ENCODE measurements at places on chromosomes 3 and 15. TPM values are rescaled to one million over a fixed set of nuclear protein-coding genes. Genes with fewer than 3 reads are reported as not detected.

- peaks cover 5% of the 10 kb centered on the region for H3K27me3 ChIP-seq
- no peaks in the 10 kb centered on the region for H3K36me3 ChIP-seq
- no peak for DNase-seq
- no peaks in the 10 kb centered on the region for H3K4me1 ChIP-seq
- H3K27ac ChIP-seq, result no peak overlapping the region
These were observed 35.8 kb downstream of the COL8A1 start for GRCh38 chr3:99674086-99674789.

DNA sequence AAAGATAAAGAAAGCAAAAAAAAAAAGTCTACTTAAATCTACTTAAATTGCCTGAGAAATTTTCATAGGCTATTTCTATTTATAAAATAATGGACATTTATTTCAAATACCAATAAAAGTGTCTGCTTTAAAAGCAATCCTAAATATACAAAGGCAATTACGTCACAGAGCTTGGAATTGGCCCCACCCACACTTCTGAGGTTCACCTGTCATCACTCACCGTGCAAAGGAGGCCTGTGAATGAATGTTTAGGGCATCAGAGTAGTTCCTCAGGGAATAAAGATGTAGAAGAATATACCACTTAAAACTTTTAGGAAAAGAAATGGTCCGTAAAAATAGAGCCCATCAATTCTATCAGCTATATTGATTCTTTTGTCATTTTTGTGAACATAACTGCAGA lies 621.8 kb downstream of the ROBO1 start:
- no peaks in the 10 kb centered on the region for H3K4me1 ChIP-seq
- no peaks in the 10 kb centered on the region for H3K36me3 ChIP-seq
- H3K4me3 ChIP-seq, result no peak overlapping the region
- no peak for DNase-seq
- H3K27ac ChIP-seq, result no peak overlapping the region

GRCh38 chr15:101022876-101023275 lies 103.7 kb downstream of the LRRK1 start:
- H3K36me3 ChIP-seq, result no peaks in the 10 kb centered on the region
- H3K27ac ChIP-seq, result no peak overlapping the region
- H3K4me3 ChIP-seq, result no peak overlapping the region
- peaks cover 16% of the 10 kb centered on the region for H3K4me1 ChIP-seq
- DNase-seq, result no peak

- no peak for DNase-seq
- H3K27me3 ChIP-seq, result peaks cover 6% of the 10 kb centered on the region
- H3K4me1 ChIP-seq, result peaks cover 39% of the 10 kb centered on the region
- H3K4me3 ChIP-seq, result no peak overlapping the region
- H3K27ac ChIP-seq, result no peak overlapping the region
These were observed 29.2 kb downstream of the EPHB3 start for GRCh38 chr3:184590795-184591194.

DNA sequence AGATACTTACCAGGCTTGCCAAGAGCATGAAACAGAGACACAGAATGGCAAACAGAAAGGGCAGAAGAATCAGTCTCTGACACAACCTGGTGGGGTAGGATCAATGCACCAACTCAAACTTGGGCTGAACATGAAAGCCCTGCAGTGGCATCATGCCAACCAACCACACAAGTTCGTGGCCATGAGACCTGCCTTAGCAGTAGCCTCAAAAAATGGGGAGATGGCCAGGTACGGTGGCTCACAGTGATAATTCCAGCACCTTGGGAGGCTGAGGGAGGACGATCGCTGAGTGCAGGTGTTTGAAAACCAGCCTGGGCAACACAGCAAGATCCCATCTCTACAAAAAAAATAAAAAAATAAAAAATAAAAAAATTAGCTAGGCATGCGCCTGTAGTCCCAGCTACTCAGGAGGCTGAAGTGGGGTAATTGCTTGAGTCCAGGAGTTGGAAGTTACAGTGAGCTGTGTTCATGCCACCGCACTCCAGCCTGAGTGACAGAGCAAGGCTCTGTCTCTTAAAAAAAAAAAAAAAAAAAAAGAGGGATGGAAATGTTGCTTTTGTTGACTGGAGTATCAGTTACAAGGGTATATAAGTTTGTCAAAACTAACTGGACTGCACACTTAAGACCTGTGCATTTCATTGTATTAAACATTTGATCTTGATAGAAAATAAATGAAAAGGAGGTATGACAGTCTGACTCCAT lies 93.4 kb downstream of the XXYLT1 start:
- H3K4me1 ChIP-seq, result peaks cover 17% of the 10 kb centered on the region
- H3K27me3 ChIP-seq, result no peaks in the 10 kb centered on the region
- H3K36me3 ChIP-seq, result peaks cover 17% of the 10 kb centered on the region
- no peak for DNase-seq
- no peak overlapping the region for H3K4me3 ChIP-seq

- H3K27me3 ChIP-seq, result no peaks in the 10 kb centered on the region
- H3K4me3 ChIP-seq, result no peak overlapping the region
- no peak overlapping the region for H3K27ac ChIP-seq
- DNase-seq, result no peak
- no peaks in the 10 kb centered on the region for H3K36me3 ChIP-seq
- H3K4me1 ChIP-seq, result no peaks in the 10 kb centered on the region
These were observed 286.4 kb upstream of the BCHE start for GRCh38 chr3:166123576-166123975.

- no peak overlapping the region for H3K4me3 ChIP-seq
- H3K27ac ChIP-seq, result no peak overlapping the region
- H3K36me3 ChIP-seq, result no peaks in the 10 kb centered on the region
- no peak for DNase-seq
- no peaks in the 10 kb centered on the region for H3K4me1 ChIP-seq
- no peaks in the 10 kb centered on the region for H3K27me3 ChIP-seq
These were observed 4.5 kb upstream of the DNAH1 start for GRCh38 chr3:52311576-52312119.

DNA sequence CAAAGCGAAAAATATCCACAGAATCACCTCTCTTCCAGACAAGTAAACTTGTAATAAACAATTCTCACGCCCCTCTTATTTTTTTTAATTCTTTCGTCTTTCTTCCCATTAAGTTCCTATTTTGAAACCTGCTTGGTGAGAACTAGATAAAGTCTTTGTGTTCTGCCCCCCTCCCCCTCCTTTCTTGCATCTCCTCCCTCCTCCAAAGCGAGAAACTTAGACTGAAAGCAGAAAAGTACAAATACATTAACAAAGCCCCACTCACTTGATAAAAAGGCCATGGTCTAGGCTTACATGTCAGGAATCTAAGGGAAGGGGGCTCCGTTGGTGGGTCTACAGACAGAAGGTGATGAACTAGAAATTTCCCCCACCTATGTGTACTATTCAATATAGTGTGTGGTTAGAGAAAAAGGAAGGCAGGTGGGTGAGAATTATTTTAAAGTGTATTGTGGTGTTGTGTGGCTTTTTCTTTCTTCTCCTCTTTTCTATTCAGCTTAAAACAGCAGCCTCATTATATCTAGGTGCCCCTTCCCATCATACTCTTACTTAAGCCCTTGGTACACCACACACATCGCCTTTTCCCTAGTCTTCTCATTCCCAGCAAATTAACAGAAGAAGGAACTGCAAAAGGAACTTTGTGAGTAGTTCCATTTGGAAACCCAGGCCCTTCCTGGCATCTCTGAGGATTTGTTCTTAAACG lies 215.3 kb downstream of the MEIS2 start:
- H3K27ac ChIP-seq, result peak overlapping the region; percentile 97
- DNase-seq, result no peak
- peaks cover 73% of the 10 kb centered on the region for H3K27me3 ChIP-seq
- peaks cover 66% of the 10 kb centered on the region for H3K4me1 ChIP-seq
- peak overlapping the region; percentile 89 for H3K4me3 ChIP-seq
- H3K36me3 ChIP-seq, result peaks cover 4% of the 10 kb centered on the region

DNA sequence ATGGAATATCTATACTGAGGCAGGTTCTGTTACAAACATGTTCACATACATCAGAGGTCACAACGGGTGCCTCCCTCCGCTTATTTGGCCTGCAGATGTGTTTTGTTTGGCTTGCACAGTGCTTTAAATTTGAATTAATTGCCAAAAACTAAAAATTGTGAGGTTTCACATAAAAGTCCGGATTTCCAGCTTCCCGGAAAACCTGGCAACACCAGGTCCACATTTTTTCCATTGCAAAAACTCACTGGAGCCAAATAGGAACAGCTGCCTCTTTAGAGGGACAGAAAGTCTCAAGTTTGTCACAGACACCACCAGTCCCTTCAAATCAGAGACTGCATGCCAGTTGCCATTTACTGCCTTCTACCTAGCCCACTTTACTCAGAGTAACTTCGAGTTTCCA lies 205.9 kb upstream of the MDFIC2 start:
- no peak for DNase-seq
- H3K27me3 ChIP-seq, result no peaks in the 10 kb centered on the region
- H3K4me1 ChIP-seq, result peaks cover 5% of the 10 kb centered on the region
- no peaks in the 10 kb centered on the region for H3K36me3 ChIP-seq

GRCh38 chr15:74676801-74677200 lies 19.0 kb downstream of the EDC3 start:
- H3K4me1 ChIP-seq, result peaks cover 6% of the 10 kb centered on the region
- no peak overlapping the region for H3K27ac ChIP-seq
- H3K27me3 ChIP-seq, result no peaks in the 10 kb centered on the region
- no peak for DNase-seq
- H3K36me3 ChIP-seq, result peaks cover 33% of the 10 kb centered on the region
- H3K4me3 ChIP-seq, result no peak overlapping the region

DNA sequence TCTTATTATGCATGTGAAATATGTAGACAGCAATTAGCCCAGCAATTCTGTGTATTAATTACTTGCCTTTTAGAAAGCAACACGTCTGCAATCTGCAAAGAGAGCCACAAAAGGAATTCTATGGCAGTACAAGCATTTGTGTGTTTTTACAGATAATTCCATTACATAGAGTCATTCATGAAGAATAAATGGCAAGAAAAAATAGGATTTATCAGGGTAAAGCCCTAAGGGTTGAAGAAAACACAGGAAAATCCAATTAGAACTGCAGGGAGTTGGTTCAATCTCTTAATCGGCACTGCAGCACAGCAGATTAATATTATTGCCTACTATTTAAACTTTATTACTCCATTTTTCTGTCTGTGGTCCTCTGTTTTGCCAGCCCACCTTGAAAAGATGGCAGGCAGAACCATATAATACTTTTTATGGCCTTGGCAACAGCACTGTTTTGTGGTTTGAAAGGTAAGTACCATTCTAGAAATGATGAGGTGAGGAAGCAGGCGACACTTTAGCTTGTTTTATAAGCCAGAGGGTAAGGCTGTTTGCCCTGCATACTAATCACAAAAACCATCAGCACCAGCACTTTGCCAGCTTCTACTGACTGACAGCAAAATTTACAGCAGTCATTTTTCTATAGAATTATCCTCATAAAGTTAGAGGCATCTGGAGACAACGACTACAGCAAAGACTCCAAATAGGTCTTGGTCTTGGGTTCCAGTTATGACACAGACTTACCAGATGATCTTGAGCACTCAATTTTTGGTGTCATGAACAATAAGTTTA lies 638.2 kb upstream of the NAALADL2 start:
- DNase-seq, result no peak
- H3K4me3 ChIP-seq, result no peak overlapping the region
- no peak overlapping the region for H3K27ac ChIP-seq
- H3K27me3 ChIP-seq, result no peaks in the 10 kb centered on the region
- no peaks in the 10 kb centered on the region for H3K36me3 ChIP-seq

DNA sequence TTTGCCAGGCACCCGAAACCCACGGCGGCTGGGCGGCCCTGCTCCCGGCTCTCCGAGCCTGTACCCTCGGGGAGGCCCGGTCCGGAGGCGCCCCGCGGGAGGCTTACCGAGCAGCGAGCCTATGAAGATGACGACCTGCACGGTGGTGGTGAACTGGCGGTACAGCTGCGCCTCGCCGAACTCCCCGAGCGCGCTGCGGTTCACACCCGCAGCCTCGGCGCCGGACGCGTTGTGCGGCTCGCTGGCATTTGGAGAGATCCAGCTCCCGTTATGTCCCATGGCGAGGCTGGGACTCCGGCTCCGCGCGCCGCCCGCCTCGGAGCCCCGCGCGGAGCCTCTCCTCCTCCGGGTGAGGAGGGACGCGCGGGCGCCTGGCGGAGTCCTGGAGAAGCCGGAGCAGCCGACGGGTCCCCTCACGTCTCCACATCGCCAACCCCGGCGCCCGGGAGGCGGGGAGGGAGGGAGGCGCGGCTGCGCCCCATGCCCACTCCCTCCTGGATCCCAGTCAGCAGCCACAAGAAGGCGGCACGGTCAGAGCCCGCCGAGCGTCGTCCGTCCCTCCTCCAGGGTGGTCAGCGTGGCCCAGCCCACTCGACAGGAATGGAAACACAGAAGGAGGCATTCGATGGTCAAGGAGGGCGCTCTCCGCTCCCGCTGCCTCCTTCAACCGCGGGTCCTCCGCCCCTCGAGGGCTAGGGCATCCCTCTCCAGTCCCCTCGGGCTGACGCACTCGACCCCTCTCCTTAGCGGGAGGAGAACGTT lies at the start of gene GPR176:
TSS of gene GPR176 (minus strand) at position 519 of the 762 bp plus-strand sequence. CDS start at position 279, 240 bp downstream.
- peaks cover 4% of the 10 kb centered on the region for H3K4me1 ChIP-seq
- H3K27ac ChIP-seq, result peak within 1 kb of the TSS; percentile 54
- peak within 1 kb of the TSS; percentile 91 for H3K4me3 ChIP-seq
- peak; percentile 70 for DNase-seq
- peaks cover 48% of the 10 kb centered on the region for H3K27me3 ChIP-seq

DNA sequence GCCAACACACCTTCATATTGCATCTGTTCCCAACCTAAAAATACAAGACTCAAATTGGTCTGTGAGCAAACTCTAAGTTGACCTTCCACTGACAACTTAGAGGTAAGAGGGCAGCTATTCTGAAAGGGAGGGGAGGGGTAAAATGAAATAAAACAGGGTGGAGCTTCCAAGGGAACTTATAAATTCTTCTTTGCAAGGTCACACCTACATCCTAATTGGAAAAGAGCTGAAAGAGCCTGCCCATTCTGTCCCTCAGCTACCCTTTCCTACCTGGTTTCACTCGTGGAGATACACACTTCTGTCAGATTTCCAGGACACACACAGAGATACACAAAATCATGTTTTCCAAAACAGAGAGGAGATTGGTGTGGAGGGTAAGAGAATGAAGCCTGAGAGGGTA lies 1.0 kb downstream of the ILDR1 start:
- H3K27me3 ChIP-seq, result peaks cover 40% of the 10 kb centered on the region
- H3K4me1 ChIP-seq, result no peaks in the 10 kb centered on the region
- H3K4me3 ChIP-seq, result peak overlapping the region; percentile 81
- peak overlapping the region; percentile 27 for H3K27ac ChIP-seq
- no peak for DNase-seq

DNA sequence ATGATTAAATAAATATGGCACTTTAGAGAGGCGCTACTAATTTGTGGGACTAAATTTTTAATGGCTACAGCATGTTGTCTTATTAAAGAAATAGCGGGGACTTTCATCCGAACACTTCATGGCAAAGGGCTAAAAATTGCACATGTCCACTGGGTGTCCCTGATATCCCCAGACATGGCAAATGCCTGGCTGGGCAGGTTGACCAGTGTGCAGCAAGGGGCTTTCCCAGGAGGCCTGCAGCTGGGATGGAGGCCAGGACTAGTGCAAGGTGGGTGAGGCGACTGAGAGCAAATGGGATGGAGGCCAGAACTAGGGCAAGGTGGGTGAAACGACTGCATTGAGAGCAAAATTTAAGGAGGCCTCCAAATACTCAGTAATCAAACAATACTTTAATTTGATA lies 167.4 kb upstream of the SMAD3 start:
- H3K4me1 ChIP-seq, result peaks cover 27% of the 10 kb centered on the region
- DNase-seq, result no peak
- H3K36me3 ChIP-seq, result no peaks in the 10 kb centered on the region
- no peaks in the 10 kb centered on the region for H3K27me3 ChIP-seq
- no peak overlapping the region for H3K4me3 ChIP-seq

The ZNF80 gene
- total RNA-seq, result not detected

The LXN gene
- 17.9 TPM for total RNA-seq

The CLDN11 gene
- total RNA-seq, result 4.7 TPM

The SPATA16 gene
- not detected for total RNA-seq

The PARP15 gene
- total RNA-seq, result 0.29 TPM

The CIP2A gene
- 29.0 TPM for total RNA-seq

The CPEB1 gene
- 1.6 TPM for total RNA-seq

The SYNM gene
- 2.2 TPM for total RNA-seq

Measured in type B pancreatic cell (in vitro differentiated cells).